ENCODE measurements at places on chromosomes 3 and 15. TPM values are rescaled to one million over a fixed set of nuclear protein-coding genes. Genes with fewer than 3 reads are reported as not detected.

GRCh38 chr3:181929501-181929900 is 217.8 kb downstream of the SOX2 start:
- H3K27me3 ChIP-seq, result no peaks in the 10 kb centered on the region
- no peaks in the 10 kb centered on the region for H3K4me1 ChIP-seq
- no peak overlapping the region for H3K4me3 ChIP-seq
- H3K36me3 ChIP-seq, result no peaks in the 10 kb centered on the region
- DNase-seq, result no peak
- H3K27ac ChIP-seq, result no peak overlapping the region

GRCh38 chr3:57998366-57999283 is 9.6 kb upstream of the FLNB start:
- H3K4me3 ChIP-seq, result no peak overlapping the region
- DNase-seq, result no peak
- H3K27ac ChIP-seq, result peak overlapping the region; percentile 73
- H3K4me1 ChIP-seq, result no peaks in the 10 kb centered on the region
- no peaks in the 10 kb centered on the region for H3K27me3 ChIP-seq
- no peaks in the 10 kb centered on the region for H3K36me3 ChIP-seq

GRCh38 chr3:190081389-190081788 is 39.3 kb downstream of the P3H2 start:
- H3K4me1 ChIP-seq, result no peaks in the 10 kb centered on the region
- H3K36me3 ChIP-seq, result no peaks in the 10 kb centered on the region
- DNase-seq, result no peak
- no peaks in the 10 kb centered on the region for H3K27me3 ChIP-seq

DNA sequence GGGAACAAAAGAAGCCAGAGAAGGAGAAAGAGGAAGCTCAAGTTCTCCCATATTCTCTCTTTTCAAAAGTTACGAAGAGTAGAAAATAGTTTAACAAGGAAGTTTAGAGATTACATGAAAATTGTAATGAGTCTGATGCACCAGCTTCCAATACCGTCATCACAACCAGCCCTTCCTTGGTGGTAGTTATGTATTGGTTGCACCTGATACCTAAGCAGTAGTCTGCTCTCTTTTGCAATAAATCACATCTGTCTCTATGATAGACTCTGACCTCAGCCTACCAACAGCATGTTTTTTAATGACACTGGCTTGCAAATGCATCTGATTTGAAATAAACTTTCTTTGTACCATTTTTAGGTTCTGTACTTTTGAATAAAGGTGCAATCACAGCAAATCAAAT is 575.8 kb downstream of the FHIT start:
- H3K27ac ChIP-seq, result no peak overlapping the region
- H3K27me3 ChIP-seq, result no peaks in the 10 kb centered on the region
- H3K36me3 ChIP-seq, result no peaks in the 10 kb centered on the region
- H3K4me1 ChIP-seq, result no peaks in the 10 kb centered on the region
- no peak overlapping the region for H3K4me3 ChIP-seq

DNA sequence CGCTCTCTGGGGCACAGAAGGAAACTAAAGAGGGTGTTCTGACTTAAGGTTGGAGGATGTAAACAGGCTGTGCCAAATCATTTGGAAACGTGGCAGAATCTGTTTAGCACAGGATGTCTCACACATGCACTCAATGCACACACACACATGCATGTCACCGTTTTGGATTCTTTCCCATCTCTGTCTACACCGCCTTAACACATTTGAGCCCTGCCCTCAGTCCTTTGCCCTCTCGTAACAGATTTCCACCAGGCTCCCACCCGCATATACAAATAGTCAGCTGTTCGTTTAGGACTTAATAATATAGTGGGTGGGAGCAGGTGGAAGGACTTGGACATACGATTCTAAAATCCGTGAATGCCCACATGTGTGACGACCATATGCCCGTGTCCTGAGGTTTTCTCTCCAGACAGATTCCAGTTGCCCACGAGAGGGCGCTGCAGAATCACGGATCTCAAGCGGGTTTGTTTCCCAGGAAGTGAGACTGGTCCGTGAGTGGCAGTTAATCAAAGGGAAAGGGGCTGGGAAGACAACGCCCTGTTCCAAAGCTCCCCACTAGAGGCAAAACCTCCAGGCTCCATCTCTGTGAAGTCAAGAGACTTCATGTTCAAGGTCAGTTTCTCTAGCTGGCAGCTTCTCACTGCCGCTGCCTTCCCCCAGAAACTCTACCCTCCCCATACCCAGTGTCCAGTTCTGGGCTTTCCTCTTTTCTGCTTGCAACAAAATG is 44.5 kb downstream of the NOX5 start:
- no peaks in the 10 kb centered on the region for H3K36me3 ChIP-seq
- no peaks in the 10 kb centered on the region for H3K4me1 ChIP-seq
- H3K27me3 ChIP-seq, result no peaks in the 10 kb centered on the region
- H3K4me3 ChIP-seq, result no peak overlapping the region

CCDC13 gene
- 1.7 TPM for total RNA-seq

FOXL2NB gene
- 22.7 TPM for total RNA-seq

UBAP1L gene
- total RNA-seq, result 2.6 TPM

SPATA12 gene
- not detected for total RNA-seq
